Activated CD4-positive, CD25-positive, alpha-beta regulatory T cell (primary cell): ENCODE measurements at places on chromosomes 2 and 18.

- no peak for DNase-seq
Measured at GRCh38 chr2:128691526-128691925, 372.9 kb upstream of the HS6ST1 start.

DNA sequence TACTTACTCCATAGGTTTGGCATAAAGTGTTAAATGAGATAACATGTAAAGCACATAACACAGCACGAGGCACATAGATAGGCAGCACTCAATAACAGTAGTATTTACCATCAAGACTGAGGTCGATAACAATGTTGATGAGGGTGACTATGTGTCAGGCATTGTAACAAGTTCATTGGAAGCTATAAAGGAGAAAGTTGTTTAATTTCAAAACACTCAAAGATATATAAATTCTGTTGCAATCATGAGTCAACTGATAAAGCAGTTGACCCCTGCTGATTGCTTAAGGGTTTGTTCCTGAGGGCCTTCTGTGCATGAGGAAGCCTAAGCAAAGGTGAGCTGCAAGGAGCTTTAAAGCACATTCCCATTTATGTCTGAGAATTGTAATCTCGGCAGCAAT, 760.5 kb downstream of the SATB2 start:
- no peak for DNase-seq

DNA sequence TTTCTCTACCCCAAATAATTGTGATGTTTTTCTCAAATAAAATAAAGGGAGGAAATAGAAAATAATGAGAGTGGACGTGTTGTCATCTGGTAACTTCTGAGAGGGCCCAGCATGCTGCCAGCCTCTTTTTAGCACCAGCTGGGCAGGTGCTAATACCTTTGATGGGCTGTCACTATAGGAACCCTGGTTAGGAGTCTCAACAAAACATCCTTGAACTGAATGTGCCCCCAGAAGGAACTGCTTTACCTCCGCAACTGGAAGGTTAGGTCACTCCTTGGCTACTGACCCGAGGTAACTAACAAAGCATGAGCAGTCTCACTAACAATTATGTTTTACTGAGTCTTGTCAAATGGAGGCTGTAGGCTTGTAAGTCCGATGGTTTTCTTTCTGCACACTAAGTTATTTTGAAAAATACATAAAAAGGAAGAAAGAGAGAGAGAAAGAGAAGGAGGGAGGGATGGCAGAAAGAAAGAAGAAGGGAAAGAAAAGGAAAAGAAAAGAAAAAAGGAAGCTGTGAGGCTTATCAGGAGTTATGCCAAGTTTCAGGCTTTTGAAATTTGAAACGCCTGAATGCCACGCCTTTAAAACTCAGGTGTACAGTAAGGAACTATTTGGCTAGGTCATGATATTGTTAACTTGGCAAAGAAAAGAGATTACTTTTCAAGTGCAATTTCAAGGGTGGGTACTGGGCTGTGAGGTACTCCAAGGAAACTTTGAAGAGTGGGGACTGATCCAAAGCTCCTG, 91.0 kb downstream of the TGIF1 start:
- no peak for DNase-seq

- DNase-seq = no peak
Measured at GRCh38 chr2:66428986-66429612, 5.8 kb upstream of the MEIS1 start.

DNA sequence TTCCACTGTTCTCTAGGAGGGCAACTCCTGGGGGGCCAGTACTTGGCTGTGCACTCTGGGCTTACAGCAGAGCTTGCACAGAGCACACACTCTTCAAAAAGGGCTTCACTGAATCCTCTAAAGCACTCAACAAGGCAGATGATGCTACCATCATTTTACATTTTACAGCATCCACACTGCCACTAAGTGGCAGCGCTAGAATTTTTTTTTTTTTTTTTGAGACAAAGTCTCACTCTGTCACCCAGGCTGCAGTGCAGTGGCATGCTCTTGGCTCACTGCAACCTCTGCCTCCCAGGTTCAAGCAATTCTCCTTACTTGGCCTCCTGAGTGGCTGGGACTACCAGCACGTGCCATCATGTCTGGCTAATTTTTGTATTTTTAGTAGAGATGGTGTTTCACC, 8.6 kb downstream of the AMMECR1L start:
- no peak for DNase-seq

DNA sequence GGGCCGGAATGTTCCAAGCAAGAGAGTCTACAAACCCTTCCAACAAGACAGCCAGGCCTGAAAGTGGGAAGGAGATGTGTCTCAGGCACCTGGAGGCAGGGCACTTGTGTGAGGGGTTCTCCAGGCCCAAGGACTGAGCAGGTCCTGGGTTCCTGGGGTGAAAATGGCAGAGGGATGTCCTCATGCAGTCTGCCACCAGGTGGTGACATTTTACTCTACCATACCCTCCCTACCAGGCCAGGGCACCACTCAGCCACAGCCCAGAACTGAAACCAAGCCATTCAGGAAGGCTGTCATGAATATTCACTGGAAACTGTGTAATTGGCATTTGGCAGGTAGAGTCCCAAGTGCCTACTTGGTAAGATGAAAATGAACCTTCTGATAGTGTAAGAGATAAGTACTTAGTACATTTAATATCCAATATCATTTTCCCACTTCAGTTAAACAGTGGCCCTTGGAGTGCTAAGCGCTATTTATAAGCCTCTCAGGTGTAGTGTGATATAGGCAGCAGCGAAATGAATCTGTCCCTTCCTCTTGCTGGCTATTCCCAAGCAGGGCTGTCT, 185.1 kb downstream of the MYO5B start:
- no peak for DNase-seq

DNA sequence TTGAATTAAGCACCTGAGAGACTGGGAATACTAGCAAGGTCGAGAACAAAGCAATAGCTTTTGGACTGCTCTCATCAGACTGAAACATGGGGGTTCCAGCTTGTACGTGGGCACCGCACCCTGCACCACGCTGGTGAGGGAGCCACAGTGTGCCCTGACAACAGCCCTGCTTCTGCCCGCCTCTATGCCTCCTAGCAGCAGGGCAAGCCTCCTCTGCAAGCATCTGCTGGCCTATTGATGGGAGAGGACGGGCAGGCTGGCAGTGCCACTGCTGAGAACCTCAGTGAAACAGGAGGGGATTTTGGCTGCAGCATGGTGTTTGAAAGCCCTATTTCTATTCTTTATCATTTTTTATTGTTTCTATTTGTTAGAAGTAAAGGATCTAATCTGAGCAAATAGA, 146.1 kb upstream of the OTOS start:
- no peak for DNase-seq

GRCh38 chr2:55134316-55134706, 84.1 kb upstream of the RTN4 start:
- no peak for DNase-seq

DNA sequence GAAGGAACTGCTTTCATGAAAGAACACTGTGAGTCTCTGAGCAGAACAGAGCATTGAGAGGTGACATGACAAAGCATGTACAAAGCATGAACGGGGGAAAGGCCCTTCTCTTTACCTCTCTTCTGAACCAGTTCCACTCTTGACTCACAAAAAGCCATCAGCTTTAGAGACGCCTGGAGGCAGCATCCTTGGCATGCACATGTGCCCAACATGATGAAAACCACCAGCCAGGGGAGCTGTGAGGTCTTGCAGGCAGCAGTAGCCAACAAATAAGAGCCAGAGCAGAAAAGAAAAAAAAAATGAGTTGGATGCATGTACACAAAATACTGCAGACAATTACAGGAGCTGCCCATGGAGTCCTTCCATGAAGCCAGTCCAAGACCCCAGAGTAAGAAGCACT, 95.5 kb upstream of the AGAP1 start:
- DNase-seq = no peak

GRCh38 chr18:5895299-5895875, at the start of gene TMEM200C:
Gene TMEM200C (minus strand): TSS chr18:5895522. CDS start chr18:5892063, 3,459 bp downstream.
- DNase-seq = no peak

DNA sequence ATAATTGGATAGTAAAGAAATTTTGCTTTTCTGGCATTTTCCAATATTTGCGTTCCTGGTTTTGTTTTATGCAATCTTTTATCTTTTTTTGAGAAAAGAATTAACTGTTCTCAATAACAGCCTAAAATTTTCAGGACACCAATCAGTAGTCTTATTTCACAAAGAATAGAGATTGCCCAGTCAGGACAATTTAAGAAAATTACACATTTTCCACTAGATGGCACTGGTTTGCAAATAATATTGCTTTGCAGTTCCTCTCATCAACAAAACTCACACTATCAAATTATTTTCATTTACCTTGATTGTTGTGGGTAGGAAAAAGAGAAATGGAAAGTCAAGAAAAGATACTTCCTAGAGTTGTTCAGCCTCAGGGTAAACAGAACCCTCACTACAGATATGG, 2.4 kb upstream of the RBM45 start:
- no peak for DNase-seq
